ENCODE measurements at places on chromosomes 1 and 21.

DNA sequence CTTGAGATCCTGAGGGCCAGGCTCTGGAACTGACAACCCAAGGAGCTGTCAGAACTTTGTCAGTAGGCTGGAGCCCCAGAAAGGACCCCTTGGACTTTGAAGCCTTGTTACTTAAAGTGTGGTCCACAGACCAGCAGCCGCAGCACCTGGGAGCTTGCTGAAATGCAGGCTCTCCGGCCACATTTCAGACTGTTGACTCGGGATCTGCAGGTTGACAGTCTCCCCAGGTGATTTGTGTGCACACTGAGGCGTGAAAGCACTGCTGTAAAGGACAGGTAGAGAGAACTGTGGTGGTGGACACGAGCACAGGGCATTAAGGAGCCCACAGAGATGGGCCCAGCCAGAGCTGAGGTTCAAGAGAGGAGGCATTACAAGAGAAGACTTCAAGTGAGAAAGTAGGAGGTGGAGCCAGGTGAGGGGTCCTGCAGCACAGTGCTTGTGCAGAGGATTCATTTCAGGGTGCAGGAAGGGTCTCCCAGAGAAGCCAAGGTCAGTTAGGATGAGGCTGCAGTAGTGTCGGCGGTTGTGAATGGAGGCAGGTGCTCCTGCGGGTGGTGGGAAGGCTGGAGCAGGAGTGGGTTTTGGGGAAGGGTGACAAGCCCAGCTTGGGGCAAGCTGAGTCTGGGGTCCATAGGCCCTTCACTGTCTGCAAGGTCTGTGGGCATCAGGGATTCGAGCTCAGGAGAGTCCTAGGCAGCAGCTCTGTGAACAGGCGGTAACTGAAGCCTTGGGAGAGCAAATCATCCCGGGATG is 4.6 kb downstream of the HYI start:
- DNase-seq = no peak

DNA sequence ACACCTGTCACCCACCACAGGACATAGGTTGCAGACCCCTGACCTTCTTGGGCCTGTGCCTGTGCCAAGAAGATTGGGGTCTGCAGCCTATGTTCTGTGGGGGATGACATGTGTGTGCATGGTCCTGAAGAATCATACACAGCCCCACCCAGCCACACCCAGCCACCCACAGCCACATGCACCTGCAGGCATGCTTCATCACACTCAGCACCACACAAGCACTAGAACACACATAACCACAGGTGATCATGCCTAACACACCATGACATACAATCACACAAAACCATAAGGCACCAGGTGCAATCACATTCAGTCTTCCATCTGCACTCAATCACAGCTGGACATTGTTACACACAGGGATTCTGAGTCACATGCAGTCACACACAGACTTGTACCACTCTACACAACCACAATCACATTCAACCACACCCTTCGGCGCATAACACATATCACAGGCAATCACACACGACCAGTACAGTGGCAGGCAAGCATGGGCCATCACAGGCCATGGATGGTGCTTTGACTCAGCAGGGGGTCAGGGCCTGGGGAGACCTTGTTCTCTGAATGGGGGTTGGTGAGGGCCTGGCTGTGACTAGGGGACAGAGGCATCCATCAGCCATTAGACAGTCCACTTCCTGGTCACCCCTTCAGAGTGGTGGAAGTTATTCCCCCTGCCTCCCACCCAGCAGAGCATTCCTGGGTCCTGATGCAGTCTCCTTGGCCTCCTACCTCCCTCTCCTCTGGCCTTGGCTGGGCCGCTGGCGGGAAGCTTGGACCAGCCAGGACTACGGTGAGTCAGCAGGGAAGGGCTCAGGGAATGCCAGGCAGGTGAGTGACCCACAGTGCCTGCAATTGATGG is 44.3 kb upstream of the EPS8L3 start:
- DNase-seq = no peak

- no peak for DNase-seq
Measured at GRCh38 chr1:187817782-187818181, 989.0 kb downstream of the PLA2G4A start.

- DNase-seq = no peak
Measured at GRCh38 chr1:8448911-8449661, 131.2 kb downstream of the SLC45A1 start.

Data from NCI-H748 treated with DMSO at 0.1 percent for 48 hours (cell line).